ENCODE measurements at places on chromosomes 4 and X.

DNA sequence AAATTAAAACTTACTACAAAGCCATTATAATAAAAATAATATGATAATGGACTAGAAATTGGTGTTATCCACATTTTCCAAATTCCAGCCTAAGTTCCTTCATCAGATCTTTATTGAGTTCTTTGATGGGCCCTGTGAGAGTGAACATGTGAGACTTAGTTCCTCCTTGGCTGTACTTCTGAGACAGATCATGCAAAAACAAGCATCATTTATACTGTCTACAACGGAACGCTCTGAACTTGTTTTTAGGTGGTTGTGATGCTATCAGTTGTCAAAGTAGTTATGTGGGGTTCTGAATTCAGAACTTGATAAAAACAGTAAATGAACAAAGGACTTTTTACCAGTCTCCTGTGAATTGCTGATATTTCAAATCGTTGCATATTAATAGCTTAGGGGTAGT, 48.9 kb downstream of the JADE3 start:
- DNase-seq, result no peak

- no peak for DNase-seq
Measured at GRCh38 chr4:141705048-141705746, 68.8 kb downstream of the IL15 start.

- no peak for DNase-seq
Measured at GRCh38 chr4:78737035-78737434, 39.1 kb upstream of the BMP2K start.

GRCh38 chr4:152038238-152038637, 277.4 kb upstream of the GATB start:
- DNase-seq, result no peak

DNA sequence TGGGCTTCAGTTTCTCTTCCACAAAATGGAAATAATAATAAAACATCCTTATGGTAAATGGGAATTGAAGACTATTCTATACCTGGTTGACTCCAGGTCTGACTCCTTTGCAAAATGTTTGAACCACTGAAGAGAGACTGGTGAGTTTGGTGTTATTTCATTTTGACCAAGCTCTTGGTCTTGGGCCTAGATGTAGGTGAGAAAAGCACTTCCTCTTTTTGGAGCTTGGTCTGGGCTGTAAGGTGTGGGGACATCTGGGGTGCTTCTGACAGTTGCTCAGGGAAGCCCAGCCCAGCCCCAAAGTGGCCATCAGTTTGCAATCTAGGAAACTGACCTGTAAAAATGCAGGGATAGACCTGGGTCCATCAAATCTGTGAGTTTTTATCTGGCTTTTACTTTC, 26.8 kb upstream of the SOD3 start:
- DNase-seq, result no peak
